ENCODE measurements at places on chromosomes 6 and 20.
A peak's percentile ranks its signal among the peaks of the same experiment; 100 is the strongest.

DNA sequence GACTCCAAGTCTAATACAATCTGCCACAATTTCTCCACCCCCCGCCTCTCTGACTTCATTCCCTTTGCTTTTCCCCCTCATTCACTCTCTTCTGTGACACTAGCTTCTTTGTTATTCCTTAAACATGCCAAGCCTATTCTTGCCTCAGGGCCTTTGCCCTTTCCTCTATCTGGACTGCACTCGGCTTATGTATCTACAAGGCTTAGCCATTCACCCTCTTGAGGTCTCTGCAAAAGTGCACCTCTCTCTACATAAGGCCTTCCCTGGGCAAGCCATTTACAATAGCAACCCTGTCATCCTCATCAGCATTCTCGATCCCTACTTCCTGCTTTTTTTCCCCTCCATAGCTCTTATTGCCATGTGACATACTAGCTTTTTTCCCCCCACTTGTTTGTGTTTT lies 168.9 kb downstream of the PDSS2 start:
- DNase-seq: no peak

DNA sequence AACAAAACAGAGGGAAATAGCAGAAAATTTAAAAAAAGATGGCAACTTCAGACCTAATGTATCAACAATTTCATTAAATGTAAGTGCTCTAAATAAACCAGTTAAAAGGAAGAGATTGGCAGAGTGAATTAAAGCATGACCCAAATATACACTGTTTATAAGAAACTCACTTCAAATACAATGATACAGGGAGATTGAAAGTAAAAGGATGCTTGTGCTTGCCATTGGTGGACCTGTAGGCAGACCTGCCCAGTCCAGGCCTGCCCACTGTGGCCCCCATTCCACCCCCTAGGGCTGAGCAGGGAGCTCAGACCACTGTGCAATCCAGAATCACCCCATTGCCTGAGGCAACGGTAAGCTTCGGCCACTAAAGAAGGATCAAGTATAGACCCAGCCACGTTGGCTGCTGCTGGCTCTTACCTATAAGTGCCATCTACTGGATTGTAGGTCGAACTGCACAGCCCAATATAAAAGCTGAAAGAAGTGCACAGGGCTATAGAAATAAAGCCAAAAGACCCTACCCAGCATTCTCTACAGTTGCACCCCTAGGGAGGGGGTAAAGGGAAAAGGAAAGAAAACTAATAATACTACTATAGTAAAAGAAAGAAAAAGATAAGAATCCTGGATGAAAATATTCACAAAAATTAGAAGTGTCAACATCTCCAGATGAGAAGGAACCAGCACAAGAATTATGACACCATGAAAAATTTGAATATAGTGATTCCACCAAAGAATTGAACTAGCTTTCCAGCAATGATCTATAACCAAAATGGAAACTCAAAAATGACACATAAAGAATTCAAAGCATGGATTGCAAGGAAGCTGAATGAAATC lies 36.1 kb downstream of the PSMB1 start:
- peak; percentile 68 for DNase-seq

DNA sequence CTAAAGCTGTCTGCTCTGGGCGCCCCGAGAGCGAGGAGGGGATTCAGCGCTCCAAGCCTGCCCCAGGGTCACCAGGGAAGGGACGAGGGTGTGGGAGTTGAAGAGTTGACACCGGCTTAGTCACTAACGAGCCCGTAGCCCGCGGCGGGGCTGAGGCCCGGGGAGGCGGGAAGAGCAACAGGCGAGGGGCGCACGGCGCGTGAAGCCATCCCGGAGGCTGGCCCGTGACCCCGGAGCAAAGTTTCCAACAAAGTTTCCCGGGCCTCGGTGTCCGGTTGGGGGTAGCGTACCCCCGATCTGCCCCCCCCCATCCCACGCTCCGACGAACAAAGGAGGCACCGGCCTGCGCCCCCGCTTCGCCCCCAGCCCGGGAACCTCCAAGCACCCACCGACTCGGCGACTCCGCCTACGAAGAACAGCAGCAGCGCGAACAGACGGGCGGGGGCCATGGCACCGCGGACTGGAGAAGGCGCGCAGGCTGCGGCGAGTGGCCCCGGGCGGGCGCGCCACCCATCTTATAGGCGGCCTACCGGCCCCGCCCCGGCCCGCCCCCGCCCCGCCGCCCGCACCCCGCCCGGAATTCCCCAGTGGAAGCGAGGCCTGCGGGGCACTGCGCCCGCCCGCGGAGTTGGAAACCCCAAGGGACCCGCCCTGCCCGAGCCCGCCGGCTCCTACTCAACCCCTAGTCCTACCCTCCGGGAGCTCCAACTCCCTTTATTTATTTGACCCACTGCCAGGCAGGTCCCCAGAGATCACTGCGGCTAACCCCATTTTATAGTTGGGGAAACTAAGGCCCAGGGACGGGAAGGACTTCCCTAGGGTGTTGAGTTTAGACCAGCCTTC lies at the start of gene SDC4:
TSS of gene SDC4 (minus strand) at position 489 of the 843 bp plus-strand sequence. CDS start at position 449, 40 bp downstream.
- DNase-seq: peak; percentile 94

DNA sequence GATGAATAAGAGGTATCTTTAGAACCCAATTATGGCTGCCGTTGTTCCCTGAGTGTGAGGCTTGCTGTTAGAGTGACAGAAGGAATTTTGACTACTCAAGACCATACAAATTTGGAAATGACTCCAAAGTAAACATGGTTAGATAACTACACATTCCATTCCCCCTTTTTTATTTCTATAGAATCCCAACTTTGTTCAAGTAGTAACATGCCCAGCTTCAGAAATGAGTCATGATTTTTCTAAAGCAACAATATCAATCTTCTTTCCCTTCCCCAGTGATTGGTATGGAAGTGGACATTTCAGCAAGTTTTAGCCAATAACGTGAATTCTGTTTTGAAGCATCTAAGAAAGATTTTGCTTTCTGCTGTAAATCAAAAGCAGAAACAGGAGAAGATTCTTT lies 37.8 kb downstream of the HCRTR2 start:
- no peak for DNase-seq

DNA sequence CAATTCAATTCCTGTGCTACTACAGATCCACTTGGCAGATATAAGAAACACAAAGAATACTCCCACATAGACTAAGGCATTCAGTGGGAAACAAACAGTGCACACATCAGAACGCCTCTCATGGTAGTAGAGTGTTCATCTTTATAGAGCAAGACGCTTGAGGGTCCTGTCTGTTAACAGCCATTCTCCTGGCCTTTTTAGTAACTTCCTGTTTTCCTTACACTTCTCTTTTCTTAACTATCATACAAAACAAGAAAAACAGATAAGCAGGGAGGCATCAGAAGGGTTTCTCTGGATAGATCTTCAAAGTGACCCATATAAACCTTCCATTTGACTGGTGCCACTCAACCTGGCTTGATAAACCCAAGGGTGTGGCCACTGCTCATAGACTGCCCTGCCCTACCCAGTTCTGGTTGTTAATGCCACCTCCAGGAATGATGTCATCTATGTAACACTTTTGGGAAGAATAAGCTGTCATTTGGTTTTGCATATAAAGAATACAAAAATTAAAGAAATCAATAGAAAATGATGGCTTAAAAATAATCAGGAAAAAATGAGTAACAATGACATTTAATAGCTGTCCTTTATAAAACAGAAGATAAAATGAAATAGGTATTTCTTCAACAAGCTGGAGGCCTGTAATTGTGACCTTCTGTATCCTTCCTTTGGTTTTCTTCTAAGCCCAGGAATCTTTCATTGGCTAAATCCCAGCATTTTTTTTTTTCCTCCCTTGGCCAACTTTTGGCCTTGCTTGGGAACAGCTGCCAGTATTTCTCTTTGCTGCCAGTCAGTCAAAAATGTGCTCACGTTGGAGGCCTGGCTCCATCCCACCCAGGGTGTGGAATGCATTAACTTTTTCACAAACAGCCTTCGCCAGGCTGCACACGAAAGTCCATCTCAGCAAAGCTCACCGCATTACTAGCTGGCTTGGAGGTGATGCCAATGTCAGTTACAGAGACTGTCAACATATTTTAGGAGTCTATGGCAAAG lies 103.5 kb downstream of the GJA10 start:
- DNase-seq: peak; percentile 31

GRCh38 chr20:44219170-44219730 lies 8.7 kb upstream of the OSER1 start:
- DNase-seq: no peak
